Neural crest cell (in vitro differentiated cells): ENCODE measurements at places on chromosomes 3 and 15. TPM values are rescaled to one million over a fixed set of nuclear protein-coding genes. Genes with fewer than 3 reads are reported as not detected.

- no peak overlapping the region for H3K27ac ChIP-seq
- H3K4me1 ChIP-seq: peaks cover 13% of the 10 kb centered on the region
- DNase-seq: no peak
- no peaks in the 10 kb centered on the region for H3K27me3 ChIP-seq
- H3K36me3 ChIP-seq: peaks cover 5% of the 10 kb centered on the region
- H3K4me3 ChIP-seq: no peak overlapping the region
Observed at GRCh38 chr15:92402751-92403150, 9.1 kb downstream of the ST8SIA2 start.

DNA sequence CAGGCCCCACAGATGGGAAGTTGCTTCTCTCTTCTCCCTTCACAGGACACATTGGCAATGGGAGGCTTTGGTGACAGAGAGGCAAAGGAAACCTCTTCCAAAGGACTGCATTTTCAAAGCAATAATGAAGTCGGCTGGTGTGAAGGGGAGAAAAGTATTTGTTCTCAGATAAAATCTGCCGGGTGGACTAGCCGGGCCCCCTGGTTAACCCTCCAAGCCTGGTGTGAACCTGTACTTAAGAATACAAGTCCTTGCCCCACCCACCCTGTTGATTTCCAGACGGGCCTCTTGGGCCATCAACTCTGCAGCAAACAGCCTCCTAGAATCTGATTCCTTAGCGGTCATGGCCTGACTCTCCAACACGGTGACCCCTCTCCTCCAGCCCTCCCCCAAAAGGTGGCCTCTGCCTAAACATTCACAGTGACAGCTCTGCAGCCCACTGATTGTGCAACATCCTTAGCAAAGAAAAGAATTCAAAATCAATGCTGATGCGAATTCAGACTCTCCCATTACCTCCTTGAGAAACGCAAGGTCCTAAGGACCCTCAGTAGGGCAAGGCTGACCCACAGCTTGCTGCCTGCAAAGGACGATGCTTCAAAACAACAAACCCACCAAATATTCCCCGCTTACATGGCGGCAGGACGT, 9.9 kb downstream of the TLE3 start:
- peaks cover 84% of the 10 kb centered on the region for H3K4me1 ChIP-seq
- no peak for DNase-seq
- H3K27me3 ChIP-seq: peaks cover 24% of the 10 kb centered on the region
- no peak overlapping the region for H3K27ac ChIP-seq
- peak overlapping the region; percentile 5 for H3K4me3 ChIP-seq

Gene SLC12A1
- 0.16 and 0.20 TPM in 2 replicates for total RNA-seq

Gene ASB14
- total RNA-seq: not detected in 2 replicates

DNA sequence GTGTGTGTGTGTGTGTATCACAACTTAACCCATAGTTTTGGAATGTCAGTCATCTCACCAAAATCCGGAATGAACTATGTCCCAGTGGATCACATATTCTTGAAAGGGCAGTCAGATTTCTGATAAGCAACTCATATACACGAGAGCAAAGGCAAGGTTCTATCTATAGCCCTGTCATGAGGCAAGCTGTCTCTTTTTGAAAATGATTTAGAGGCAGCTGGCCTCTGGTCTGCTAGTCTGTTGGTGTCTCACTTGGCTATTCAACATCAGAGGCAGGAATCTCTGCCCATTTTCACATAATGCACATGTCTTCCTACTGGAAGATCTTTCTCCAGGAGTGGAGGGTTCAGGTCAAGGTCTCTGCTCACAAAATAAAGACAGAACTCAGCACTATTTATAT, 79.8 kb downstream of the CNTN6 start:
- no peaks in the 10 kb centered on the region for H3K36me3 ChIP-seq
- H3K4me1 ChIP-seq: no peaks in the 10 kb centered on the region
- H3K27me3 ChIP-seq: no peaks in the 10 kb centered on the region
- H3K27ac ChIP-seq: no peak overlapping the region
- DNase-seq: no peak

GRCh38 chr3:58013973-58014649, 5.9 kb downstream of the FLNB start:
- no peak for DNase-seq
- H3K4me3 ChIP-seq: no peak overlapping the region
- no peak overlapping the region for H3K27ac ChIP-seq

Gene LSAMP
- 36.6 and 36.7 TPM in 2 replicates for total RNA-seq

DNA sequence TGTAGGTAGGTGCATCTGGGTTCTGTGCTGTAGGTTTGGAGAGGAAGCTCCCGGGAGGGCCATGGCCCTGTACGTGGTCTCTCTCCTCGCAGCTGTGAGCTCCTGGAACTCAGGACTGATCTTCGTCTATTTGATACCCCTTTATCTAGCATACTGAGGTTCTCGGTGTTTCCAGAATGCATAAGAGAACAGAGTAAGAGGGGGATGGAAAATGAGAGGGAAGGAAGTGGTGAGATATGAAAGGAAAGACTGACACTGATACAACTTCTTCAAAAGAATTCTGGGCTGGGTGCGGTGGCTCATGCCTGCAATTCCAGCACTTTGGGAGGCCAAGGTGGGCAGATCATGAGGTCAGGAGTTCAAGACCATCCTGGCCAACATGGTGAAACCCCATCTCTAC, 90.7 kb downstream of the CHRD start:
- H3K4me1 ChIP-seq: no peaks in the 10 kb centered on the region
- no peak overlapping the region for H3K4me3 ChIP-seq
- no peak overlapping the region for H3K27ac ChIP-seq
- peaks cover 22% of the 10 kb centered on the region for H3K27me3 ChIP-seq
- no peaks in the 10 kb centered on the region for H3K36me3 ChIP-seq

- no peaks in the 10 kb centered on the region for H3K27me3 ChIP-seq
- no peak overlapping the region for H3K4me3 ChIP-seq
- H3K4me1 ChIP-seq: peaks cover 12% of the 10 kb centered on the region
- H3K36me3 ChIP-seq: peaks cover 3% of the 10 kb centered on the region
- no peak overlapping the region for H3K27ac ChIP-seq
Observed at GRCh38 chr15:80970018-80970657, 19.5 kb downstream of the MESD start.

- no peak overlapping the region for H3K4me3 ChIP-seq
- H3K27me3 ChIP-seq: no peaks in the 10 kb centered on the region
- H3K27ac ChIP-seq: peak overlapping the region; percentile 12
- peaks cover 22% of the 10 kb centered on the region for H3K4me1 ChIP-seq
Observed at GRCh38 chr3:195171093-195171873, 99.7 kb downstream of the XXYLT1 start.

Gene TBCCD1
- total RNA-seq: 18.7 and 20.1 TPM in 2 replicates

Gene CFAP44
- total RNA-seq: 10.2 and 11.1 TPM in 2 replicates

Gene CMTM8
- 4.4 TPM in 2 replicates for total RNA-seq

DNA sequence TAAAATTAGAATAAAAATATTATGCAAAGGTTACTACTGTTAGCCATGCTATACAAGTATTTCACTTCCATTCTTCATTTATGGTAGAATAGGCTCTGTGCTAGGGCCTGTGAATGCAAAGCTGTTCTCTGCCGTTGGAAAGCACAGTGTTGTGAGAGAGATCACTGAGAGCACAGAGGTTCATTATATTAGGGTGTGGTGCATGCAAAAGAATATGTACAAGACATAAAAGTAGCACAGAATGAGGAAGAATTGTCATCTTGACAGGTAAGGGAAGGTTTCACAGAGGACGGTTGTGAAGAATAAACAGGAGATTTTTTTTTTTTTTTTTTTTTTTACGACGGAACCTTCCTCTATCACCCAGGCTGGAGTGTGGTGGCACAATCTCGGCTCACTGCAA, 25.2 kb upstream of the FNDC3B start:
- no peaks in the 10 kb centered on the region for H3K27me3 ChIP-seq
- H3K4me1 ChIP-seq: peaks cover 18% of the 10 kb centered on the region
- no peaks in the 10 kb centered on the region for H3K36me3 ChIP-seq
- no peak for DNase-seq
- H3K27ac ChIP-seq: no peak overlapping the region

Gene ZMYND10
- 2.3 and 2.5 TPM in 2 replicates for total RNA-seq

Gene SLC22A14
- total RNA-seq: not detected in 2 replicates

- no peak overlapping the region for H3K4me3 ChIP-seq
- no peaks in the 10 kb centered on the region for H3K36me3 ChIP-seq
- no peak for DNase-seq
Observed at GRCh38 chr3:146279013-146279412, 28.1 kb upstream of the PLSCR4 start.

Gene CACNA2D2
- 8.7 and 9.3 TPM in 2 replicates for total RNA-seq

DNA sequence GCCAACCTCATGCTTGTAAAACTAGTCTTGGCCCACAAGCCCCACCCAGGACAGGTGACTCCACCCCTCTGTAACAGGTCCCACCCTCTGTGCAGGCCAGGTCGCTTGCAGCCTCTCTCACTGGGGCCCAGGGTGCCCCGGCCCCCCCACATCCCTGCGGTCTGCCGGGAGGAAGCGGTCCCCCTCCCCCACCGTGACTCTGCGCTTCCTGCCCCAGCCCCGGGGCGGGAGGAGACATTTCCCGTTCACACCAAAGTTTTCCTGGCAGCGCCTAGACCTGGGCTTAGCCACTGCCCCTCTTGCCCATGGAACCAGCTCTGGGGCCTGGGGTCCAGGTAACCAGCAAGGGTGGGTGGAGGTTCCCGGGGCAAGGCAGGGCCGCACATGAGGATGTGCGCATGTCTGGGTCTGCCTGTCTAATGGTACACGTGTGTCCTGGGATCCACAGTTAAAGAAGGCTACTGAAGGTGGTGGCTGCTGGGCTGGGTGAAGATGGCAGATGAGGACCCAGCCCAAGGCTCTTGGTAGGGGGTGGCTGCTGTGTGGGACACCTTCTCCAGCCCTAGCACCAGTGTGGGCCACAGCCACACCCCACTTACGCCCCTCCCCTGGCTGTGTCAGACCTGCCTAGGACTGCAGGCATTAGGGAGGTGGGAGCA, 8.4 kb downstream of the NBEAL2 start:
- H3K27me3 ChIP-seq: no peaks in the 10 kb centered on the region
- H3K36me3 ChIP-seq: no peaks in the 10 kb centered on the region
- H3K4me1 ChIP-seq: peaks cover 4% of the 10 kb centered on the region
- no peak for DNase-seq
- no peak overlapping the region for H3K27ac ChIP-seq
- no peak overlapping the region for H3K4me3 ChIP-seq

DNA sequence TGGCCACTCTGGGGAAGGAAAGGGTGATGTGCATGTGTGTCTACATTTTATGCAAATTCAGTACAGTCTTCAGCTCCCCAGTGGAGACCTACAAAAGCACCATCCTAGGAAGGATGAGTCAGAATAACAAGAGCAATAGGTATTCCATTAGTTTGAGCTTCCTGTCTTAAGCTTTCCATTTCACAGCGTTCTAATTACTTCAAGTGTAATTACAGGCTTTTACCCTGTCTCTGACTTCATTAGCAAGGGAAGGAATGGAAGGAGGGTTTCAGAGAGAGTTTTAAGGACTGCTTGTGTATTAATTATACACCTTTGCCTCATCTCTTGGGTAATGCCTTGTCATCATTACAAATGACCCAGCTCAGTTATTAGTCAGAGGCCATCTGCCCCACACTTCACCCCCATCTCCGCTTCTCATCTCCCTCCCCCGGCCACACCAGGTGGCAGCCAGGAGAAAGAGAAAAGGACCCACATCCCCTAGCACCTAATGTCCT, 202.8 kb upstream of the MRPL3 start:
- peaks cover 8% of the 10 kb centered on the region for H3K4me1 ChIP-seq
- peaks cover 3% of the 10 kb centered on the region for H3K27me3 ChIP-seq
- no peak overlapping the region for H3K27ac ChIP-seq

Gene PIF1
- total RNA-seq: 53.2 and 62.7 TPM in 2 replicates

Gene HYAL2
- total RNA-seq: 73.0 and 78.0 TPM in 2 replicates

GRCh38 chr3:32128936-32129335, 22.5 kb downstream of the GPD1L start:
- no peak overlapping the region for H3K4me3 ChIP-seq
- no peak overlapping the region for H3K27ac ChIP-seq
- H3K27me3 ChIP-seq: no peaks in the 10 kb centered on the region

Gene CLEC3B
- not detected in 2 replicates for total RNA-seq

Gene RASGRP1
- 1.6 and 1.8 TPM in 2 replicates for total RNA-seq

DNA sequence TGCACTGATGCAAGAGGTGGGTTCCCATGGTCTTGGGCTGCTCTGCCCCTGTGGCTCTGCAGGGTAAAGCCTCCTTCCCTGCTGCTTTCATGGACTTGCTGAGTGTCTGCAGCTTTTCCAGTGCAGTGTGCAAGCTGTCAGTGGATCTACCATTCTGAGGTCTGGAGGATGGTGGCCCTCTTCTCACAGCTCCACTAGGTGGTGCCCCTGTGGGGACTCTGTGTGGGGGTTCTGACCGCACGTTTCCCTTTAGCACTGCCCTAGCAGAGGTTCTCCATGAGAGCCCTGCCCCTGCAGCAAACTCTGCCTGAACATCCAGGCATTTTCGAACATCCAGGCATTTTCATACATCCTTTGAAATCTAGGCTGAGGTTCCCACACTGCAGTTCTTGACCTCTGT, 329.8 kb upstream of the NAALADL2 start:
- H3K4me1 ChIP-seq: no peaks in the 10 kb centered on the region
- H3K4me3 ChIP-seq: no peak overlapping the region
- H3K27ac ChIP-seq: no peak overlapping the region
- H3K36me3 ChIP-seq: no peaks in the 10 kb centered on the region
- H3K27me3 ChIP-seq: no peaks in the 10 kb centered on the region

- H3K4me3 ChIP-seq: no peak overlapping the region
- DNase-seq: no peak
- no peaks in the 10 kb centered on the region for H3K4me1 ChIP-seq
Observed at GRCh38 chr3:178810181-178810580, 261.4 kb downstream of the ZMAT3 start.

Gene DAZL
- total RNA-seq: not detected in 2 replicates

Gene SOX14
- total RNA-seq: 0.18 and 0.37 TPM in 2 replicates

DNA sequence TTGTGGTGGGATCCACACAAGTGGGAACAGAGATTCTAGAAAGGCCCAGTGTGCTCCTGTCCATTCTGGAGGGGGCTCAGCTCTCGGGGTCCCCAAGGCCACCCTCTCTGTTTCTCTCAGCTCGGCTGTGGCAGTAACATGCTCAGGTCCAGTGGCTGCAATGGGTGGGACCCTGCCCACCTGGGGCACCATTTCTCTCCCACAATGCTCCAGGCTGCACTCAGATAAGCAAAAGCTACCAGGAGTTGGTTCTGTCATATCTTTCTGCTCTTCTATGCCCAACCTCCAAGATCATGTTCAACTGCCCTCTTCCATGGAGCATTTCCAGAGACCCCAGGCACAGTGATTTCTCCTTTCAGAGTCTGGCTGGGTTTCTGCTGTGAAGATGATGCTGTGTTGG, 40.8 kb downstream of the ITGA11 start:
- no peaks in the 10 kb centered on the region for H3K4me1 ChIP-seq
- peak overlapping the region; percentile 59 for H3K27ac ChIP-seq
- H3K27me3 ChIP-seq: peaks cover 2% of the 10 kb centered on the region
- no peak for DNase-seq

Gene FEZF2
- 0.18 and 0.28 TPM in 2 replicates for total RNA-seq

DNA sequence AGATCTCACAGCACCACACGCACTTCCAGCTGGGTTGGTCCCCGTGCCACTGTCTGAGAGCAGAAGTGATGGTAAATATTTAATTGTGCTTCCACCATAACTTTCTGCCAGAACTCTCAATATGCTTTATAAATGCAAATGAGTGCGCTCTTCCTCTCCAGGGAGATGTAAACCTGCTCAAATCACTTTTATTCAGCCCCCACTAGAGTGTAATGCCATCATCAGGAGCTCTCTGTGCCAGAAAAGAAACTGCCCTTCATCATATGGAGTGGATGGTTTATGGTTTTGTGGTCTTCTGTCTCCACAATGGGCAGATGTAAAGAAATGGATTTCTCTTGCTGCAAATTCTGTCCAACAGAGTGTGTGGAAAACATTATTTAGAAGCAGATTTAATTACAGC, 127.0 kb downstream of the EPHB1 start:
- H3K4me3 ChIP-seq: no peak overlapping the region
- no peak overlapping the region for H3K27ac ChIP-seq
- H3K27me3 ChIP-seq: no peaks in the 10 kb centered on the region
